ENCODE measurements at places on chromosomes 4 and X.

DNA sequence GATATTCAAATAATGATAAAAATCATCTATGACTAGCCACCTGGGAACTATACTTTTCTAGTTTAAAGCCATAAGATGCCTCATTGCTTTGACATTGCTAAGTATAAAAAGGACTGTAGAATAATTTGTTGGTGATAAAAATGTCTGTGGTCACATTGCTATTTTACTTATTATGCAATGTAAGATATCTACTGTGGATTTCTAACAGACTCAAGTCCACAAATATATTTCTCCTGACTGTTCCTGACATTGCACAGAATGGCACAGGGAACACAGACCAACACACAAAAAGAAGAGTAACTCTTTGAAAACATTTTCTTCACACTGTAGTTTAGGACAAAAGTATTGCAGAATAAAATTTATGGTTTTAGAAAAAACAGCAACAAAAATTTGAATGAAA, 2.2 kb upstream of the TMPRSS11E start:
- no peak for DNase-seq

GRCh38 chr4:30028826-30029225, 691.3 kb upstream of the PCDH7 start:
- DNase-seq: no peak

GRCh38 chr4:41405464-41406112, 132.4 kb upstream of the LIMCH1 start:
- no peak for DNase-seq

DNA sequence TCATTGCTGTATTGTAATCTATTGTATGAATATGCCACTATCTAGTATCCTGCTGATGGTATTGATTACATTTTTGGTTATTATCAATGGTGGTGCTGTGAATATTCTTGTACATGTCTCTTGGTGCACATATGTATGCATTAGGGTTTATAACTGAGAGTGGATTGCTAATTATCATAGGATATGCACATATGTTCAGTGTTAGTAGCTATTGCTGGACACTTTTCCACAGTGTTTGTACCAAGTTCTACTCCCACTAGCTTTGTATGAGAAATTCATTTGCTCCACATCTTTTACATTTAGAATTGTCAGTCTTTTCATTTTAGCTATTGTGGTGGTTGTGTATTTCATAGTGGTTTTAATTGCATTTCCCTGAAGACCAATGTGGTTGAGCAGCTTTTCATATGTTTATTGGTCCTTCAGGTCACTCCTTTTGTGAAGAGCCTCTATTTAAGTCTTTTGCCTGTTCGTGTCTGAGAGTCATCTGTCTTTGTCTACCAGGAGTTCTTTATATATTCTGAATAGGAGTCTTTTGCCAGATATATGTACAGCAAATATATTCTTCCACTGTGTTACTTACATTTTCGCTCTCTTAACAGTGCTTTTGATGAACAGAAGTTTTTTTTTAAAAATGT, 87.1 kb downstream of the TBC1D19 start:
- no peak for DNase-seq

- no peak for DNase-seq
Measured at GRCh38 chr4:171813526-171814250, 484 bp downstream of the GALNTL6 start.

- DNase-seq: no peak
Measured at GRCh38 chrX:10902001-10902400, 209.1 kb upstream of the HCCS start.

GRCh38 chr4:2887343-2887742, 43.7 kb downstream of the ADD1 start:
- no peak for DNase-seq

DNA sequence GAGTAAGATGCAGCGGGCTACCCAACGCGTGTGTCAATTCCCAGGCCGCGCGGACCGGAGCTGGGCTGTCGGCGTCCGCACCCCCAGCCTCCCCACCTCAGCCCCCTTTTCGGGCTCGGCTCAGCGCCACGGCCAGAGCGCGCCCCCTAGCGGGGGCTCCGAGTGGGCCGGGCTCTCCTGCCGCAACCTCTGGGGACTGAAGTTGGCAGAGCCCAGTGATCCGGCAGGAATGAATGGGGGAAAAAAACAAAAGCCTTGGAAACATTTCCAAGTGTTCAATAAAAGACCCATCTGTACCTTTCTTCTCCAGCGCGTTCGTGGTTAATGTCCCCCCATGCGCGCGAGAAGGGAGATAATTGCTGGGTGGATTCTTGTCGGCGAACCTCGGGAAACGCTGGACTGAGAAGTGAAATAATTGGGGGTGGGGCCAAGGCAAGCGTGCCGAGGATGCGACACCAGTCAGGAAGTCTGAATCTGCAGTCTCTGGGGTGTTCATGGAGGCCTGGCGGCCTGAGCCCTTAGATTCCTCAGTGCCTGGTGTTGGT, 5.2 kb upstream of the ARX start:
- no peak for DNase-seq

DNA sequence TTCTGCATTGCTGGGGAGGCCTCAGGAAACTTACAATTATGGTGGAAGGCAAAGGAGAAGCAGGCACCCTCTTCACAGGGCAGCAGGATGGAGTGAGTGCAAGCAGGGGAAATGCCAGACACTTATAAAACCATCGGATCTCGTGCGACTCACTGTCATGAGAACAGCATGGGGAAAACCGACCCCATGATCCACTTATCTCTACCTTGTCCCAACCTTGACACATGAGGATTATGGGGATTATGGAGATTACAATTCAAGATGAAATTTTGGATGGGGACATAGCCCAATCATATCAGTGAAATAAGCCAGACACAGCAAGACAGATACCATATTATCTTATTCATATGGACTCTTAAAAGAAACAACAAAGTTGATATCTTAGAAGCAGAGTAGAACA, 134.9 kb downstream of the C4orf33 start:
- no peak for DNase-seq

GRCh38 chrX:30748342-30748960, 95.2 kb downstream of the GK start:
- no peak for DNase-seq

DNA sequence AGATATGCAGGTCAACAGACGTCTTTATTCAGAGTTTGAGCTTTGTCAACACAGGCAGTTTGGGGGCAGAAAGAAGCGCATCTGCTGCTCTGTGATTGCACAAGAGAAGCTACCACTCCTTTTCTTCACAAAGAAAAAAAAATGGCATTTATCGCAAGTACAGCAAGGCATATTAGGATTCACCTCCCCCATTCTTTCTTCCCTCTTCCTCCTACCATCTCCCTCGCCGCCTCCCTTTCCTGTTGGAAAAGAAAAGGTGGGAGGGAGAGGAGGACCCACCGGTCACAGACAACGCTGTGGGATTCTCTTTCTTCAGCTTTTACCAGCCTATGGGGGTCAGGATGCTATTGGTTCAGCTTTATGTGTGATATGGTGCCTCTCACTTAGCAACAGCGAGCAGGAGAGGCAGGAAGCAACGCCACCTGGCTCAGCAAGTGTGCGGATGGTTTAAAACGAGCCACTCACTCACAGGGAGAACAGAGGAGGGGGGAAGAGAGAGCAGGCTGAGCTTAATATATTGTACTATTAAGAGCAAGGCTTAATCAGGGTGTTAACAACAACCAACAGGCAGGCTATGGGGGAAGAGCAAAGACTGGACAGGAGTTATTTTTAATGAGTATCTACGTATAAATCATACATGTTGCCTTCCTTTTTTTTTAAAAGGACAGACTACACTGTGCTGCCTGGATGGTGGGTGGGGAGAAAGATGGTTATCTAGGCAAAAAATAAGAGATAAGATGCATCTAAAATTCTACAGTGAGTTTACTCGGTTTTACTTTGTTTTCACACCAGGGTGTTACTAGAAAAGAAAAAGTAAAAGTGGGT, 104.7 kb downstream of the MAML3 start:
- DNase-seq: no peak

- no peak for DNase-seq
Measured at GRCh38 chr4:138977524-138977923, 38.1 kb upstream of the NOCT start.

GRCh38 chrX:55127692-55128091, 38.9 kb downstream of the PAGE2 start:
- no peak for DNase-seq

DNA sequence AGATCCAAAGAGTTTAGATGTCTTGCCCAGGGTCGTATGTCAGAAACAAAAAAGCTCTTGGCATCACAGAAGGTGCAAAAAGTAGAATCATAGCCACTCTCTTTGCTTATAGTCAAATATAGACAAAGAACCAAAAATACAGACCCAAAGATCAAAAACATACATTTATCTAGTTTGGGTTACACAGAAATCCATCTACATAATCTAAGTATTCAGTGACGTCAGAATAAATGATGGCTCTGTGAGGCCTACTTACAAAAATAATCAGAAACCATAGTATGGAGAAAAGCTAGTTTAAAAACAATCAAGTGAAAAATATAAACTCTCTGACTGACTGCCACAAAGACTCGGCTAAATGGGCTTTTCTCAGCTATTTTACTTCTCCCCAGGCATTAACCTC, 126.8 kb downstream of the MAPK10 start:
- DNase-seq: no peak

DNA sequence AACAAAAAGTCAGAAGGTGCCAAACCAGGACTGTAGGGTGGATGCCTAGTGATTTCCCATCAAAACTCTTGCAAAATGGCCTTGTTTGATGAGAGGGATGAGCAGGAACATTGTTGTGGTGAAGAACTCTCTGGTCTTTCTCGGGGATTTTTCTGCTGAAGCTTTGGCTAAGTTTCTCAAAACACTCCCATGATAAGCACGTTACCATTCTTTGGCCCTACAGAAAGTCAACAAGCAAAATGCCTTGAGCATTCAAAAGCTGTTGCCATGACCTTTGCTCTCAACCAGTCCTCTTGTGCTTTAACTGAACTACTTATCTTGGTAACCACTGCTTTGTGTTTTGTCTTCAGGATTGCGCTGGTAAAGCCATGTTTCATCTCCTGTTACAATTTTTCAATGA, 3.0 kb upstream of the SEC31A start:
- DNase-seq: no peak

- DNase-seq: no peak
Measured at GRCh38 chr4:139860435-139861024, 194.9 kb downstream of the MGST2 start.

DNA sequence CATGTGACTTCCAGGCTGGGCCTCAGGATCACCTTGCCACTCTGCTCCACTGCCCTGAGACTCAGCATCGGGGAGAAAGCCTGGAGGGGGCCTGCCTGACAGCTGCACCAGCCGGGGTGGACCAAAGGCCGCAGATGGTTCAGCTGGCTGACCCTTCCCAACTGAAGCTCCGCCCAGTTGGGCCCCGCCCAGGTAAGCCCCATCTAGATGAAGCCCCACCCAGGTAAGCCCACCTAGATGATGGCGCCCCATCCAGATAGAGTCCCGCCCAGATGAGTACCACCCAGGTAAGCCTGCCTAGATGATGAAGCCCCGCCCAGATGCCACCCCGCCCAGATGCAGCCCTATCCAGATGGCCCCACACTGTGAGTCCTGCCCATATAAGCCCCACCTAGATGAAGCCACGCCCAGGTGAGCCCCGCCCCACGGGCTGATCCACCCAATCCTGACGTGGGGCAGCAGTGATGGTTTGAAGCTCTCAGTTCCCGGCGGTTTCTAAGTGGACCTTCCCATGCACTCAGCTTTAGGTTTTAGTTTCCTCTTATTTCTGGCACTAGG, 10.0 kb downstream of the ZFYVE28 start:
- DNase-seq: no peak

DNA sequence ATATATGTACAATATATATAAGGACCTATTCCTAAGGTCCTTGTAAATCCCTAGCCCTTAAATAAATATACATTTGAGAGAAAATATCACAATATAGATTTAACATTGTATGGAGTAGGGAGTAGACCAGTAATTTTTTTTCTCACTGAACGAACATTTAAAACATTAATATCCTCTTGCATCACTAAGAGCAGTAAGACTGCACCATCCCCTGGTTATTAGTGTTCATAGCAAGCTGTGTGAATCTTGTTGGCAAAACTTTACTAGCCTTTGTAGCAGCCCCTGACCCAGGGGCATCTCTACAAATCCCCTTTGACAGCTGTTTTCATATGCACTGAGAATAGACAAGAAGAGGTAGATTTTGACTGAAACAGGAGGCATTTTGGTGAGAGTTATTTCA, 146.5 kb downstream of the IL1RAPL2 start:
- no peak for DNase-seq

DNA sequence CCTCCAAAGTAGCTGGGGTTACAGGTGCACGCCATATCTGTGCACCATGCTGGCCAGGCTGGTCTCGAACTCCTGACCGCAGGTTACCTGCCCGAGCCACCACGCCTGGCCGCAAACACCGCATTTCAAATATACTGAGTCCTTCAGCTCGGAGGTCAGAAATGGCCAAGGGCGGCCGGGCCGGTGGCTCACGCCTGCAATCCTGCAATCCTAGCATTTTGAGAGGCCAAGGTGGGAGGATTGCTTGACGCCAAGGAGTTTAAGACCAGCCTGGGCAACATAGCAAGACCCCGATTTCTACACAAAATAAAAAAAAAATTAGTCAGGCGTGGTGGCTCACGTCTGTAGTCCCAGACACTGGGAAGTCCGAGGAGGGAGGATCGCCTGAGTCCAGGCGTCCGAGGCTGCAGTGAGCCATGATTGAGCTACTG, 71.9 kb upstream of the PPP2R3B start:
- DNase-seq: no peak

- DNase-seq: peak; percentile 9
Measured at GRCh38 chr4:173013232-173013930, 155.2 kb upstream of the GALNT7 start.

DNA sequence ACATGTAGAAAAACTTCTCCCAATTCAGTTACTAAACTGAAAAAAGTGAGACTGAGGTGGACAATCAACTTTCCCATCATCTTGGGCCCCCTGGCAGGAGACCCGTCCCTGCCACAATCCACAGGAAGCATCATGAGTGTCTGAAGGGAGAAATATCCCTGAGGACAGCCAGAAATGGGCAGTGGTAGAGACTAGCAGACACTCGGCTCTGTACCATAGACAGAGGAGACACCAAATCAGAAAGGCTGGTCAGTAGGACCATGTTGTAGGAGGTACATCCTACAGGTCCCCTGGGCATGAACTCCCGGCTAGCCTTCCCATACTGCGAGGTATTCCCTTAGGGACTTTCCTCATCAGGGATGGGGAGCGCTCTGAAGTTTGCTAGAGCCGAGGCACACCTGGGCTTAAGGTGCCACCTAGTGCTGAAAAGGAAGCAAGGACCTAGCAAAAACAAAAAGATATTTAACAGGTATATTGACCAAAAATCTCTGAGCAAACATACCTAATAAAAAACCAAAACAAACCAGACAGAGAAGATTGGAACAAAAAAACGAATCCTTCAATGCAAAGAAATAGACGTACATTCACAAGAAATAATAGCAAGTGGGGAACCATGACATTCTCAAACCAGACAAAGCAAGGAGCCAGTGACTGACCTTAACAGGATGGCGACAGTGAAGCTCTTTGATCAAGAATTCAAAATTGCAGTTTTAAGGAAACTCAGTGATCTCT, 55.6 kb downstream of the HAUS3 start:
- DNase-seq: no peak

Measured in stimulated activated CD4-positive, alpha-beta T cell treated with anti-CD3 and anti-CD28 coated beads, Interleukin-15, amount 100 ng/mL, for 1 hour (primary cell).